ENCODE measurements at places on chromosomes 5 and 9. TPM values are rescaled to one million over a fixed set of nuclear protein-coding genes. Genes with fewer than 3 reads are reported as not detected.
A peak's percentile ranks its signal among the peaks of the same experiment; 100 is the strongest.

- no peak for DNase-seq
Measured at GRCh38 chr5:113694576-113694975, 181.1 kb downstream of the YTHDC2 start.

- DNase-seq, result no peak
Measured at GRCh38 chr5:99835791-99836190, 699.4 kb upstream of the FAM174A start.

GRCh38 chr5:80141147-80141671 lies 106.1 kb downstream of the THBS4 start:
- no peak for DNase-seq

GRCh38 chr5:129377504-129377903 lies 82.6 kb upstream of the ADAMTS19 start:
- DNase-seq, result no peak

DNA sequence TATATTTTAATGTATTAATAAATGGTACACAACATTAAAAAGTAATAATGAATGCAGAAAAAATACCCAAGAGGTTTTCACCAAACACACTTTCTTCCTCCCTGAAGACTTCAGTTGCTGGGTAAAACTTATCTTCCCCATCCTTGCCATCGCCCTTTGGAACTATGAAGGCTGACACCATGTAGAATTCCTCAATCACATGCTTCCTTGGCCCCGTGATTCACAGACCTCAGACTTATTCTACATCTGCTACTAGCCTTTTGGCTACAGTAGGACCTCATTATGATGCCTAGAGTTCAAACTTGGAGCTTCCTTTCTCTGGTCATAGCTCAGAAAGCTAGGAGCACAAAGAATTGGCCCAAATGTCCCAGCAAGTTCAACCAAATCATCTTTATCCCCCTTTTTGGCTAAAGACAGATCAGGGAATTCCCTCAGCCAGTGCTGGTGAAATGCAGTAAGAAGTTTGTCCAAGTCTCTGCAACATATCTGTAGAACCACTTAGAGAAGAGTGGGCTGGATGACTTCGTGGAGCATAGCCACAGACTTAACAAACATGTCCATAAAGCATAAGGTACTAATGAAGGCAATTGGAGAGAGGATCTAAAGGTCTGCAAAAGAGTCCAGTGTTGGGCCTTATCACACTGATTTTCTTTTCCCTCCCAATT lies 253.5 kb downstream of the SEC61B start:
- DNase-seq, result no peak

GRCh38 chr9:124665391-124666058 lies 105.6 kb downstream of the NR6A1 start:
- no peak for DNase-seq

- DNase-seq, result no peak
Measured at GRCh38 chr5:139611703-139612584, 36.2 kb upstream of the CXXC5 start.

- DNase-seq, result no peak
Measured at GRCh38 chr5:18091142-18091541, 456.9 kb downstream of the TAF11L14 start.

- no peak for DNase-seq
Measured at GRCh38 chr5:62341783-62342475, 35.9 kb downstream of the KIF2A start.

GRCh38 chr9:110619831-110620230 lies 40.3 kb upstream of the SVEP1 start:
- DNase-seq, result no peak

GRCh38 chr5:53376853-53377252 lies 103.6 kb upstream of the FST start:
- DNase-seq, result no peak

- DNase-seq, result no peak
Measured at GRCh38 chr5:14577971-14578370, 3.6 kb upstream of the OTULINL start.

GRCh38 chr9:126521551-126521950 lies 92.2 kb upstream of the LMX1B start:
- no peak for DNase-seq

DNA sequence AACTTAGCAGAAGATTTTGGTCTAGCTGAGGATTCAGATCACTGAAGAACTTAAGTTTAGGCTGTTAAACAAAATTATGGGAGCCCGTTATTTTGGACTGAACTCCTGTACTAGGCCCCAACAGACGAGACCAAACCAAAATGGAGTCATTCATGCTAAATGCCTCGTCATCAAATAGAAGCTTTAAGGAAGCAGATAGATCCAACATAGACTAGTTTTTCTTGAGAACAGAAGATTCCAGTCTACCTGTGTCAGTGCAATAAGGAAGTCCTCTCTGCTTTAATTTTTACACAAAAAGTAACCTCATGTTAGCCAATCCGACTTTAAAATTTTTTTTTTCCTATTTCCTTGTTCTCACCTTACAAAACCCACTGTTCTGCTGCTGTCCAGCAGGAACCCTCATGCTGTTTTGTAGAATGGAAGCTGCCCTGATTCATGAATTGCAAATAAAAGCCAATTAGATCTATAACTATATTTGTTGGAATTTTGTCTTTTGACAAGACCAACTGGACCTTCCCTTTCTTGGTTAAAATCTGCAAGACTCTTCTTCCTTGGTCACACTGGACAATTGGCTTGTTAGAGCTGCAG lies 29.0 kb upstream of the GOLM1 start:
- no peak for DNase-seq

- peak; percentile 62 for DNase-seq
Measured at GRCh38 chr5:442335-443238, at the start of gene EXOC3. Gene EXOC3 (plus strand): TSS chr5:443176. CDS start chr5:446206, 3,030 bp downstream.

DNA sequence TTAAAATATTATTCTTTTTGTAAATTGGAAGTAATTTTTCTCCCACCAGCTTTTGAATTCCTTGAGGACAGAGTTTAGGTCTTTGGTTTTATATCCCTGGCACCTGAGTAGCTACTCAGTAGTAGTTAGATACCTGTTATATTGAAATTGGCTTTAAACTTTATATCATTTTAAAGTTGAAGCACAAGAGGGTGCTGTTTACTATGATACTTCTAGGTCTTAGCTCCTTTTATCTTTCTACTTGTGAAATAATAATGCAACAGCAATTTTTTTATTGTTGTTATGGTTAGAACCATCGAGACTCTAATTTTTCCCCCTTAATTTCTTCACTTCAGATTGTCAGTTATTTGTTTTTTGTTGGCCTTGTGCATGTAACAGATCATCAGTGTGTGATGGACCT lies 46.3 kb downstream of the AP3S1 start:
- DNase-seq, result no peak

- DNase-seq, result no peak
Measured at GRCh38 chr9:69564557-69564956, 107.6 kb downstream of the APBA1 start.

GRCh38 chr5:176373100-176373818 lies 8.0 kb downstream of the ARL10 start:
- DNase-seq, result no peak

- DNase-seq, result no peak
Measured at GRCh38 chr9:97415146-97415545, 3.2 kb downstream of the TDRD7 start.

DNA sequence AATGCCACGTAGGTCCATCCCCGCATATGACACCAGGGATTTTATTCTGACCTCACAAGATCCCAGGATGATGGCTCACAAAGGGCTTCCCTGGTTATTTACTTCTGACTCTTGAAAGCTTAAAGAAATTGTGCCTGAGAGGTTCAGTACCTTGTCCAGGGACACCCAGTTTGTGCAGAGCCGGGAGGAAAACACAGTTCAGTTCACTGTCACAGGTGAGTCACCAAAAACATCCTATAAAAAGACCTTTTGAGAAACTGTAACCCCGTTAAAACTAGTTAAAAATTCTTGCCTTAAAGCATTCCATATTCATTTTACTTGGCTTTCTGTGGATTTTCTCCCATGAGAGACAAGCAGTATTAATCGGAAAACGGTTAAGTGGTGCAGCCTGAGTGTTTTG lies 56.6 kb downstream of the ZNF510 start:
- no peak for DNase-seq

DNA sequence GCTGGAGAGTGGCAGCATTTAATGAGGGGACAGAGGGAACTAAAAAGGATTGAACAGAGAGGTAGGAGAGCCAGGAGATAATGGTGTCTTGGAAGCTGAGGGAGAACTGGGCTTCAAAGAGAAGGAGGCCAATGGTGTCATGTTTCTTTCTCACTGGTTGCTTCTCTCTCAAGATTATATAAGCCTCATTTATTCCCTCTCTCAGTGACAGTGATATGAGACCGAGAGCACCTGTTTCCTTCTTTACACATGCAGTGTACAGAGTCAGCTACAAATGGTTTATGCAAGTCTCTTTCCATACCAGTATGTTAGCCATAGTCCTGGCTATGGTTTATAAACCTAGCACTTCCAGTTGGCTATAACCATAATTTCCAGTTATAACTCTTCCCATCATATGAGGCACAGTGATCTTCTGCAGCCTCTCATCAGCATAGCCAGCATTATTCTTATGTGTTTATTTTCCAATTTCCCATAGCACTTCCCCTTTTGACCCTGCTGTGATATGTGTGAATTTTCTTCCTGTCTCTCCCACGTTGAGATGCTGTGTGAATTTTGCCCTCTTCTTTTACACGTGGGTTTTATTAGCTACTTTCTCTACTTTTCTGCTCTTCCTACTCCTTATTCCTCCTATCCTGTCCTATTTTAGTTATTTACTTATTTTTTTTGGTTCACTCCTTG lies 71.2 kb downstream of the UNC13B start:
- no peak for DNase-seq

PPIC gene
- not detected for total RNA-seq

CRHBP gene
- total RNA-seq, result 0.50 TPM

SLC6A19 gene
- not detected for total RNA-seq

DOCK8 gene
- total RNA-seq, result 160 TPM

LIFR gene
- total RNA-seq, result not detected

SELENOP gene
- 0.70 TPM for total RNA-seq

S100Z gene
- total RNA-seq, result 1.5 TPM

PIP5K1B gene
- 0.99 TPM for total RNA-seq
